Lung (tissue), 17 donors: ENCODE measurements at places on chromosomes 7 and 10. TPM values are rescaled to one million over a fixed set of nuclear protein-coding genes. Genes with fewer than 3 reads are reported as not detected.

GRCh38 chr7:40996233-40996677 is 706.6 kb downstream of the INHBA start:
- no peaks in the 10 kb centered on the region for H3K4me1 ChIP-seq
- H3K27me3 ChIP-seq: no peaks in the 10 kb centered on the region
- no peak for DNase-seq
- no peaks in the 10 kb centered on the region for H3K36me3 ChIP-seq
- no peak overlapping the region for H3K27ac ChIP-seq

The DPP6 gene
- total RNA-seq: 1.2 TPM

- no peak overlapping the region for H3K27ac ChIP-seq
- H3K36me3 ChIP-seq: no peaks in the 10 kb centered on the region
- no peaks in the 10 kb centered on the region for H3K4me1 ChIP-seq
Observed at GRCh38 chr10:132566892-132567291, 29.3 kb downstream of the INPP5A start.

The GRK5 gene
- total RNA-seq: 43.1 TPM

DNA sequence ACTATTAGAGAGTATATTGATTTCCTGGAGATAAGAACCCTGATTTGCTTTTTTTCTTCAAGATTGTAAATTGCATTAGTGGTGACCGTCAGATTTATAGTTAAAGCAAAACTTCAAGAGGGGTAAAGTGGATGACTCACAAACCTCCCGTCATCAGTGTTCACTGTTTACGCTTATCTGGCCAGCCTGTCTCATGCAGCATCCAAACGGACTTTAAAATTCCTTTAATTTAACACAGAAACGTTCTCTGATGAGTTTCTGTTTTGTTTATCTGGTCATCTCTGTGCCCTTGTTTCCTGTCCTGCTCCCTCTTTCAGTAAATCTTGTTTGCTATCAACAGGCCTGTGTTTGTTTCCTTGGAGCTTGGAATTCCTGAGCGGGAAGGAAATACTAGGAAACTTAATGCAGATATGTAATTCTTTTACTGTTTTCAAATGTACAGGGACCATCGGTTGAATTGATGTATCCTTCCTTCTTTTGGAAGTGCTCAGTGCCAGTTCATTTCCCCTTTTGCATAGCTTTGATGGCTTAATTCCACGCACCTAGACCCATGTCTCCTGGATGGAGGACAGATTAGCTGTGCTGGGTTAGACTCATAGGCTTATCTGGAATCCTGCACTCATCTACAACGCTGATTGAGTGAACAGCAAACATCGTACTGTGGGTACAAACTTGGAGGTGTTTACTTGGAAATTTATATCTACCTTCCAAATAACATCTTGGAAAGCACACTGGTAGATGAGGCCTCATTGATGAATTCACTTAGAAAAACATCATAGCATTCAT is 21.3 kb downstream of the PTPRE start:
- H3K36me3 ChIP-seq: no peaks in the 10 kb centered on the region
- H3K27ac ChIP-seq: peak overlapping the region; percentile 37
- DNase-seq: peak; percentile 54
- H3K4me1 ChIP-seq: peaks cover 13% of the 10 kb centered on the region
- H3K4me3 ChIP-seq: no peak overlapping the region

DNA sequence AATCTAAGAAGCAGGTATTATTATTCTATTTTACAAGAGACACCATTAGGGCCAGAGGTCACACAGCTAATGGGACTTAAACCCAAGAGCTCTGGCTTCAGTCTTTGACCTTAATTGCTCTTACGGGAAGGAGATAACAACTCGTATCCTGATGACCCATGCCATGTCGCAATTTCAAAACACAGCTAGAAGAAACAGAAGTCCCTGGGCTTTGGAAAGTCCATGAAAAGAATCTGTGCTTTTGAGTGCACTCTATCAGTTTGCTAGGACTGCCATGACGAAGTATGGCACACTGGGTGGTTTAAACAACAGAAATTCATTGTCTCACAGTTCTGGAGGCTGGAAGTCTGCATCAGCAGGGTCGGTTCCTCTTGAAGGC is 247.8 kb upstream of the AOAH start:
- H3K27me3 ChIP-seq: no peaks in the 10 kb centered on the region
- no peak overlapping the region for H3K4me3 ChIP-seq
- no peak for DNase-seq
- H3K36me3 ChIP-seq: no peaks in the 10 kb centered on the region
- no peaks in the 10 kb centered on the region for H3K4me1 ChIP-seq

DNA sequence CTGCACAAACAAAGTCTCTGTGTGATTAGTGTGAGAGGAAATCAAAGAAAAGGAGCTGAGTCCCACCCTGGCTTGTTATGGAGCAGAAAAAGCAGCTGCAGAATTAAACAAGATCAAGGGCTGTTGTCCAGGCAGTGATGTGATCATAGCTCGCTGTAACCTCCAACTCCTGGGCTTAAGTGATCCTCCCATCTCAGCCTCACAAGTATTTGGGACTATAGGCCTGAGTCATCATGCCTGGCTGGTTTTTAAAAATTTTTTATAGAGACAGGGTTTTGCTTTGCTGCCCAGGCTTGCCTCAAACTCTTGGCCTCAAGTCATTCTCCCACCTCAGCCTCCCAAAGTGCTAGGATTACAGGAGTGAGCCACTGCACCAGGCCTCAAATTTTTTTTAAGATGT is 88.9 kb downstream of the IPMK start:
- no peak for DNase-seq
- no peaks in the 10 kb centered on the region for H3K4me1 ChIP-seq
- no peaks in the 10 kb centered on the region for H3K27me3 ChIP-seq
- no peaks in the 10 kb centered on the region for H3K36me3 ChIP-seq
- H3K27ac ChIP-seq: no peak overlapping the region

DNA sequence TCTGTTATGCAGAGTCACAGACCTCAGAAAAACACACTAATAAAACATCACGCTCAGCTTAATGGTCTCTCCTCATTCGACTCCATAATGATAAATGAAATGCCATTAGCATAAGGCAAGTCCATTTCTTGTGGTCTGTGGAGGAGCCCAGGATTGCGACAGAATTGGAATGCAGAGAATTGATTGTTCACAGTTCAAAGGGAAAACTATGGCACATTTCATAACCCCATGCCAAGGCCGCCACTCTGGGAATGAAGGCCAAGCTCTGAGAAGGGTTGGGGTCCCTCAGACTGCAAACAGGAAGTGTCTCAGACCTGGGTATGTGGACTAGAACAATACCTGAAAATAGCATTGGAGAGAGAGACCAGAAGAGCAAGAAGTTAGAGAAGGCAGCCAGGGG is 398.9 kb downstream of the ADRA2A start:
- H3K4me1 ChIP-seq: no peaks in the 10 kb centered on the region
- DNase-seq: no peak
- H3K27me3 ChIP-seq: no peaks in the 10 kb centered on the region
- H3K36me3 ChIP-seq: no peaks in the 10 kb centered on the region
- no peak overlapping the region for H3K27ac ChIP-seq

- no peak overlapping the region for H3K27ac ChIP-seq
- H3K27me3 ChIP-seq: peaks cover 7% of the 10 kb centered on the region
- no peaks in the 10 kb centered on the region for H3K36me3 ChIP-seq
- H3K4me1 ChIP-seq: no peaks in the 10 kb centered on the region
- no peak overlapping the region for H3K4me3 ChIP-seq
Observed at GRCh38 chr7:157471259-157472125, 134.7 kb downstream of the DNAJB6 start.

GRCh38 chr7:143455491-143455890 is 12.2 kb downstream of the TAS2R60 start:
- H3K36me3 ChIP-seq: no peaks in the 10 kb centered on the region
- no peak overlapping the region for H3K4me3 ChIP-seq
- no peaks in the 10 kb centered on the region for H3K4me1 ChIP-seq

- H3K4me3 ChIP-seq: no peak overlapping the region
- H3K27me3 ChIP-seq: no peaks in the 10 kb centered on the region
- no peaks in the 10 kb centered on the region for H3K4me1 ChIP-seq
- no peak for DNase-seq
- no peaks in the 10 kb centered on the region for H3K36me3 ChIP-seq
- no peak overlapping the region for H3K27ac ChIP-seq
Observed at GRCh38 chr7:39133088-39133487, 155.4 kb downstream of the POU6F2 start.

GRCh38 chr10:100344241-100344788 is 2.7 kb upstream of the SCD start:
- no peak overlapping the region for H3K4me3 ChIP-seq
- no peak overlapping the region for H3K27ac ChIP-seq
- H3K27me3 ChIP-seq: peaks cover 21% of the 10 kb centered on the region
- no peak for DNase-seq
- no peaks in the 10 kb centered on the region for H3K36me3 ChIP-seq

DNA sequence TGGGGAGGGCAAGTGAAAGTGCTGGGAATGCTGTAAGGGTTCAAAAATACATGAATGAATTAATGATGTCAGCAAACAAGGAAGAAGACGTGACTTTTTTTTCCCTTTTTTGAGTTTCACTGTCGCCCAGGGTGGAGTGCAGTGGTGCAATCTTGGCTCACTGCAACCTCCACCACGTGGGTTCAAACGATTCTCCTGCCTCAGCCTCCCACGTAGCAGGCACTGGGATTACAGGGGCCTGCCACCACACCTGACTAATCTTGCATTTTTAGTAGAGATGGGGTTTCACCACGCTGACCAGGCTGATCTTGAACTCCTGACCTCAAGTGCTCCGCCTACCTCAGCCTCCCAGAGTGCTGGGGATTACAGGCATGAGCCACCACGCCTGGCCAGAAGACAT is 30.0 kb downstream of the DENND10 start:
- H3K4me3 ChIP-seq: no peak overlapping the region
- H3K4me1 ChIP-seq: peaks cover 2% of the 10 kb centered on the region
- no peaks in the 10 kb centered on the region for H3K36me3 ChIP-seq
- no peak for DNase-seq
- no peaks in the 10 kb centered on the region for H3K27me3 ChIP-seq
- H3K27ac ChIP-seq: no peak overlapping the region

The ACADSB gene
- total RNA-seq: 20.4 TPM

The LLCFC1 gene
- not detected for total RNA-seq

GRCh38 chr10:121796342-121796741 is 131.5 kb downstream of the ATE1 start:
- H3K27me3 ChIP-seq: no peaks in the 10 kb centered on the region
- H3K36me3 ChIP-seq: peaks cover 4% of the 10 kb centered on the region

DNA sequence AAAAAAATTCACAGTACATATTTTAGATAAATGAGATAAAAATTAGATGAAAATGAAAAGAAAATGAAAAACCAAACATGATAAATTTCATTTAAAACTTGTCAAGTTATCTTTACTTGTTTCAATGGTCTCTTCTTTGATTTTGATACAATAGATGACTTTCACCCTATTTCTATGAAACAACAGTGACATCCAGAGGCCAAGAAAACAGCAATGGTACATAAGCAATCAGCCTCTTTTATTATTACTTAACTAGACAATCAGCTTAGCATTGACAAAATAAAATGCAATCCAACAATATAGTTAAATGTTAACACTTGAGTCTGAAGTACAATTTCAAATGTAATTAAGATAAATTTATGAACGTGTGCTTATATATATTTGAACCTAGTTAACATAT is 74.8 kb upstream of the GPR37 start:
- no peaks in the 10 kb centered on the region for H3K27me3 ChIP-seq
- H3K4me3 ChIP-seq: no peak overlapping the region
- peaks cover 7% of the 10 kb centered on the region for H3K4me1 ChIP-seq
- H3K27ac ChIP-seq: no peak overlapping the region
- H3K36me3 ChIP-seq: no peaks in the 10 kb centered on the region
- peak; percentile 64 for DNase-seq

The CDK1 gene
- 3.2 TPM for total RNA-seq

GRCh38 chr7:28349637-28350036 is 62.7 kb upstream of the CREB5 start:
- H3K4me1 ChIP-seq: peaks cover 19% of the 10 kb centered on the region
- no peaks in the 10 kb centered on the region for H3K36me3 ChIP-seq
- H3K4me3 ChIP-seq: no peak overlapping the region
- no peaks in the 10 kb centered on the region for H3K27me3 ChIP-seq

DNA sequence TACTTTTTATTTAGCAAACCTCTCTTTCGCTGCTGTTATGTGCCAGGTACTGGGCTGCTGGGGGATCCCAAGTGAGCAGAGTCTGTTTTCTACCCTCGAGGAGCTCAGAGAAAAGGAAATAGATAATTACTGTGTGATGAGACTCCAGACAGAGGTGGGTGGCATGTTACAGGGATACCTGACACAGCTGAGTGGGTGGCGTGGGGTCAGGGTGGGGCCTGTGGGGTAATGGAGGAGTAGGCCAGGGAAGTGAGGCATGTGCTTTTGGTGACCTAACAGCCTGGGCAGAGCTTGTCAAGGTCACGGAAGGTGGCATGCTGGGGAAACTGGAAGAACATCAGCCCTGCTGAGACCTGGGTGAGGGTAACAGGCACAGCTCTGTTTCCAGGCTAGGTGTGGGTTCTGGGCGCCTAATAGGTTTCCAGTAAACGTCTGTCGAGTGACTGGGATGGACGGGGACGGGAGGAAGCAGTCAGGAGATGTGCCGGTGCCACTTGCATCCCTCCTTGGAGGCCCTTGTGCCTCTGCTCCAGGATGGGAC is 36.5 kb upstream of the MMD2 start:
- no peak overlapping the region for H3K27ac ChIP-seq
- H3K27me3 ChIP-seq: no peaks in the 10 kb centered on the region
- no peak for DNase-seq
- peaks cover 23% of the 10 kb centered on the region for H3K36me3 ChIP-seq

DNA sequence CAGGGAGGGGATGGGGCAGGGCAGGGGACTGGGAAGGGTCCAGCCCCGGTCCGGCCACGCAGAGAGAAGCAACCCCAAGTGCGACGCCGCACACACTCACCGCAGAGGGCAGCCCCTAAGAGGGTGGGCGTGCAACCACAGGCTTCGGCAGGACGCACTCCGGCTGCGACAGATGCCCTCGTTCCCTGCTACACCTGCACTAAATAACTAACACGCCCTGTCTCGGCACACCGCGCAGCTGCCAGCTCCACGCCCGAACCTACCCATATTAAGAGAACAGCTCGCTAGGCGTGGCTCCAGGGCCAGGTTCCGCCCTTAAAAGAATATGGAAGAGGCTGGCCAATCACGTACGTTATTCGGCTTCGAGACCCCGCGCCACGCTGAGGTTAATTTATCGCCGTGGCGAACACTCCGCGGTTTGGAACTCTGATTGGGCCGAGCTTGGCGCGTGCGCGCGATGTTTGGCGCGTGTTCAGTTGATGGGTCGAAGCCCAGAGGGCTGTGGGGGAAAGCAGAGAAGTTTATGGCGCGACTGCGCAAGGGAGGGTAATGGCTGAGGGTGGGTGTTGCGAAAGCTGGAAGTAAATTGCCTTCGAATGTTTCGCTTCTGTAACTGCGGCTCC is 91.1 kb downstream of the OR13A1 start:
- H3K36me3 ChIP-seq: no peaks in the 10 kb centered on the region
- H3K27me3 ChIP-seq: peaks cover 4% of the 10 kb centered on the region
- no peaks in the 10 kb centered on the region for H3K4me1 ChIP-seq
- no peak overlapping the region for H3K27ac ChIP-seq
- no peak for DNase-seq

GRCh38 chr10:122557516-122557915 is 3.0 kb upstream of the DMBT1 start:
- peaks cover 5% of the 10 kb centered on the region for H3K27me3 ChIP-seq
- DNase-seq: peak; percentile 18
- no peaks in the 10 kb centered on the region for H3K36me3 ChIP-seq
- H3K27ac ChIP-seq: peak overlapping the region; percentile 69

GRCh38 chr7:25830215-25830614 is 321.8 kb upstream of the NFE2L3 start:
- no peaks in the 10 kb centered on the region for H3K27me3 ChIP-seq
- no peaks in the 10 kb centered on the region for H3K36me3 ChIP-seq
- no peak overlapping the region for H3K4me3 ChIP-seq
- no peak for DNase-seq
- H3K4me1 ChIP-seq: no peaks in the 10 kb centered on the region
- no peak overlapping the region for H3K27ac ChIP-seq
